ENCODE measurements at places on chromosomes 12 and 14.
A peak's percentile ranks its signal among the peaks of the same experiment; 100 is the strongest.

DNA sequence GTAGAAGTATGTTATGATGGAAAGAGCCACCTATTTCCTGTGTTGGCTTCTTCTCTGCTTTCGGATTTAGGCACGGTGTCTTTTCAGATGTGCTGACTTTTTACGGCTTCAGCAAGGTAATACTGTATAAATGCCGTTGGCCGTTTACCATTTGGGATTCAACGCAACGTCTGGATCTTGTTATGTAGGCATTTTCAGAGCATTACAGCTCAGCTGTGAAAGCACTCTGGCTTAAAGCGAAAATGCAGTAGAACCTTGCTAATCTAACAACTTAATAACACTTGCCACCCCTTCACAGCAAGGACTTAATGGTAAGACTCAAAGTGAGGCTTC lies 229.9 kb downstream of the EFCAB11 start:
- no peak for ATAC-seq

- ATAC-seq = no peak
Observed at GRCh38 chr12:115267891-115268290, 583.9 kb upstream of the TBX3 start.

- peak; percentile 11 for ATAC-seq
Observed at GRCh38 chr12:64042911-64043310, 179.2 kb downstream of the KICS2 start.

DNA sequence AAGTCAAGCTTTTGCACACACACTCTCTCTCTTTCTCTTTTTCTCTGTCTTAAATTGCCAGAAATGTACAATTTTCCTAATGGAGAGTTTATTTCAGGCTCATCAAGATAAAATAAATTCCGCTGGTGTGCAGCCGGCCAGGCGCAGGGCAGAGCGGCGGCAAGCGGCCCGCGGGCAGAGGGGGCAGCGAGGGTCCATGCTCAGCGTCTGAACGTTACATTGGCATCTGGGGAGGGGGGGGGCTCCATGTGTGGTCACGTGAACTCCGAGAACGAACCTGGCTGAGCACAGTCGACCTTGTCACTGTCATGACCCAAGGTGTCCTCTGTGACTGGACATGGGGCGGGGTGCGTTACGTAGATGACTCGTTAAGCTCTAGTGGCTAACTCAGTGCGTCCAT lies 23.8 kb upstream of the FZD10 start:
- no peak for ATAC-seq

DNA sequence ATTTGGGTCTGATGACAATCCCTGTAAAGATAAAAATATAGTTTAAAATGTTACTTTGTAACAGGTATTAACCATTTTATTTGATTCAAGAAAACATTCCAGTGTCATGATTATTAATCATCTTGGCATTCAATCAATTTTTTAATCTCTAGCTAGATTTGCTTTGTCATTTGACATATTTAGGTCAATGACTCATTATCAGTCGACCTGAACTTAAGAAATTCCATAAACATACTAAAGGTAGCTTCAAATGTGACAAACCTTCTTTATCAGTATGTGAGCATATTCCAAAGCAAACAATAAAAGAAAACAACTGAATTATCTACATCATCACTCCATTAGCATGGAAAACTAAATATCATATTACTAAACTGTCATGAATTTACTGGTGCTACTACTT lies 50.8 kb upstream of the CDKL1 start:
- ATAC-seq = no peak

- peak; percentile 4 for ATAC-seq
Observed at GRCh38 chr12:84913129-84913515, 523 bp upstream of the SLC6A15 start.

- no peak for ATAC-seq
Observed at GRCh38 chr12:110656071-110656655, 32.8 kb downstream of the HVCN1 start.

DNA sequence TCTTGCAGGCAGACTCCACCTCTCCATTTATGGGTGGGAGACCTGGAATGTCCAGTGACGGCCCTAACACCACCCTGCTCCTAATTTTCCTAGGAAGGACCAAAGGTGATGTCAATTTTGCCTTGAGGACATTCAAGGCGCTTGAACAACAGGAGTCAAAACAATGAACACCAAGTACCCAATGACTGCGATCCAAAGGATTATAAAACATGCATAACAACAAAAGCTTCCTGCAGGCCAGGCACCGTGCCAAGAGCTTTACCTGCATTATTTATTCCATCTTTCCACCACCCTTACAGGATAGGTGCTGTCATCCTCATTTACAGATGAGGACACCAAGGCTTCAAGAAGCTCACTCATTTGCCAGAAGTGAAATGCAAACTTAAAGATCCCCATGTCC lies 15.2 kb upstream of the FOXN3 start:
- ATAC-seq = no peak

DNA sequence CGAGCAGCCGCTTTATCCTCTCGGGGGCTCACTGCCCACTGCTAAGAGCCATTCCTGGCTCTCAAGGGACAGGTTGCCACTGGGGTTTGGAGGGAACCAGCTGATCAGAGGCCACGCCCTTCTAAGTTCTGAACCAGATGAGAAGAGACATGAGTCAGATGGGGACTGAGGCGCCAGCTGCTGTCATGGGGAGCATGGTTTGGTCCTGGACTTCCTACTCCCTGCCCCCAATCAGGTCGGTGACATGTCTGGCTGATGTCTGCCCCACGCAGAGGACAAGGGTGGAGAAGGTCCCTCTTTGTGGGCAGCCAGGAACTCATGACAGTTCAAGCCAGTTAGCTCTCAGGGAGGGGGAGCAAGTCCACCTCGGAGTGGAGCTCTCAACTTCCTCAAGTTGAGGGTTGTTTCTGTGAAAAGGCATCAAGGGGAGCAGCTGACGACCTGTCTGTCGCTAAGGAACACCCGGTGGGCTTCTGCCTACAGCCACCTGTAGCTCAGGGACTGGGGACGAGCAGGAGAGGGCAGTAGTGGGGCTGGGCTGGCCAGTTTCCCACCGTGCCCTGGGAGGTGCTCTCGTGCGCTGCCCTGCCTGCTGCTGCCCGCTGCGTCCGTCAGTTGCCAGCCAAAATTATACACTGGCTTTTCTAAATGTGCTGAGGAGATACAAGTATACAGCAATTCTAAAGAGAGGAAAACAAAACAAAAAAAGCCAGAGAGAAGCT lies 20.5 kb downstream of the PSMC1 start:
- ATAC-seq = no peak

- peak; percentile 59 for ATAC-seq
Observed at GRCh38 chr12:119060847-119061796, 79.8 kb downstream of the SRRM4 start.
